ENCODE measurements at places on chromosomes 16 and 17. TPM values are rescaled to one million over a fixed set of nuclear protein-coding genes. Genes with fewer than 3 reads are reported as not detected.

The TMEM238L gene
- polyA plus RNA-seq = not detected

The FOXC2 gene
- polyA plus RNA-seq = 1.2 TPM

The CDC6 gene
- polyA plus RNA-seq = 0.66 TPM

The C16orf92 gene
- polyA plus RNA-seq = not detected

The ITGAL gene
- polyA plus RNA-seq = 0.52 TPM

Data from heart right ventricle (tissue), 16 donors.